Coronary artery (tissue), 2 donors: ENCODE measurements at places on chromosomes 1 and 21.

DNA sequence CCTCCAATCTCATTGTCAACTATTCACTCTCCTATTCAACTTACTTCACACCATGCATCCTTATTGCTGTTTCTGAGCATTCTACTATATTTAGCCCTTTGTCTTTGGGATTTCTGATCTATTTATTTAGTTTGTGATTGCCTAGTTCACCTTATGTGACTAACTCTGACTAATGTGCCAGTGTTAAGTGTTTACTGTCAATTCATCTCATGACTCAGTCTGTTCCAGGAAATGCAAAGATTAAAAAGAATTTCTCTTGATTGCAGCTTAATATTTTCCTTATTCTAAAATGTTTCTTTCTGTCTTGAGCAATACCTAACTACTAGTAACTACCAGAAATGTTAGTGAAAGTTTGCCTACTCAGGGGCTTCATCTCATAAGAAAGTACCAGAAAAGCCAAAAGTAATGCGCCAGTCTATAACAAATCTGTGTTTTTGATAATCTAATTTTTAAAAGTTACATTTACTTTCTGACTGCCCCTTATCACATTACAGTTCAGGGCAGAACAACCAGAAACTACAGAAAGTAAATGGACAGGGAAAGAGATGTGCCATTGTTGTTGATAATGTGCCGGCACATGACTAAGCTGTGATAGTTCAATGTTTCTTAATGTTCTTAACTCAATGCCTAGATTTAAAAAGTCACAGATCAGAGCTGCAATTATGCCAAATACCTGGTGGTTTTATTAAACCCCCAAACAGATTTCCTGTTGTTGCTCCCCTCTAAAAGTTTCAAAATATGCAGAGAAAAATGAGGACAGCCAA is 556.5 kb downstream of the PTBP2 start:
- no peak for DNase-seq

- no peak for DNase-seq
Measured at GRCh38 chr1:154448331-154448811, 43.2 kb downstream of the IL6R start.

- DNase-seq, result no peak
Measured at GRCh38 chr1:109924316-109924715, 13.7 kb downstream of the CSF1 start.

DNA sequence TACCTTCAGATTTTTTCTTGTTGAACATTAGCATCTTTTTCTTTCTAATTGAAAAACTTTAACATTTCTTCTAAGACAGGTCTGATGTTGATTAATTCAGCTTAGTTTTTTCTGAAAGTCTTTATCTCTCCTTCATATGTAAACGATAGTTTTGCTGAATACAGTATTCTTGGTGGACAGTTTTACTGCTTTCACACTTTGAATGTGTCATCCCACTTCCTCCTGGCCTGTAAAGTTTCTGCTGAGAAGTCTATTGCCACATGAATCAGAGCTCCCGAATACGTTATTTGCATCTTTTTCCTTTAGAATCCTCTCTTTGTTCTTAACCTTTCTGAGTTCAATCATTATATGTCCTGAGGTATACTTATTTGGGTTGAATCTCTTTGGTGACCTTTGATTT is 344.2 kb downstream of the OLFM3 start:
- DNase-seq, result no peak

GRCh38 chr1:204072931-204073836 is at the start of gene SOX13:
Gene SOX13, plus strand, starts transcription at chr1:204073115. Its CDS starts 39,801 bp downstream, at chr1:204112916.
- DNase-seq, result peak; percentile 91

DNA sequence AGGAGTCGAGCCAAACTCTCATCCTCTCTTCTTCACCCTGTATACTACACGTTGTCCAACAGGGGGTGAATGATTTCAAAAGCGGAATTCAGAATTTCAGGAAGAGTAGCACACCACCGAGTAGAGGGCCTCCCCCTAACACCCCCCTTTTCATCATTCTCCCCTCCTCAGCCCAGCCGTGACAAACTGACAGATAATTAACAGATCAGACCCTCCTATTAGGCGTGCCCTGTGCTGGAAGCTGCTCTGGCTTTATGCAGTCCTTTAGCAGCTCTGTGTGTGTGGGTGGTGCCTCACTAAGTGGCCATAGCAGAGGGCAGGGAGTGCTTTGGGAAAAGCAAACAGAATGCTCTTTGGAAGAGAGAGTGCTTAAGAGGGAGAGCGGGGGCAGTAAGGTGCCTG is 44.3 kb downstream of the PEX14 start:
- no peak for DNase-seq

- no peak for DNase-seq
Measured at GRCh38 chr1:53899206-53899628, 5.2 kb downstream of the DIO1 start.
